ENCODE measurements at places on chromosomes 6 and 20. TPM values are rescaled to one million over a fixed set of nuclear protein-coding genes. Genes with fewer than 3 reads are reported as not detected.
A peak's percentile ranks its signal among the peaks of the same experiment; 100 is the strongest.

The RARS2 gene
- total RNA-seq, result 46.1 TPM

The CASS4 gene
- total RNA-seq, result not detected

GRCh38 chr6:16729183-16729691 lies 32.0 kb downstream of the ATXN1 start:
- peak; percentile 94 for DNase-seq

DNA sequence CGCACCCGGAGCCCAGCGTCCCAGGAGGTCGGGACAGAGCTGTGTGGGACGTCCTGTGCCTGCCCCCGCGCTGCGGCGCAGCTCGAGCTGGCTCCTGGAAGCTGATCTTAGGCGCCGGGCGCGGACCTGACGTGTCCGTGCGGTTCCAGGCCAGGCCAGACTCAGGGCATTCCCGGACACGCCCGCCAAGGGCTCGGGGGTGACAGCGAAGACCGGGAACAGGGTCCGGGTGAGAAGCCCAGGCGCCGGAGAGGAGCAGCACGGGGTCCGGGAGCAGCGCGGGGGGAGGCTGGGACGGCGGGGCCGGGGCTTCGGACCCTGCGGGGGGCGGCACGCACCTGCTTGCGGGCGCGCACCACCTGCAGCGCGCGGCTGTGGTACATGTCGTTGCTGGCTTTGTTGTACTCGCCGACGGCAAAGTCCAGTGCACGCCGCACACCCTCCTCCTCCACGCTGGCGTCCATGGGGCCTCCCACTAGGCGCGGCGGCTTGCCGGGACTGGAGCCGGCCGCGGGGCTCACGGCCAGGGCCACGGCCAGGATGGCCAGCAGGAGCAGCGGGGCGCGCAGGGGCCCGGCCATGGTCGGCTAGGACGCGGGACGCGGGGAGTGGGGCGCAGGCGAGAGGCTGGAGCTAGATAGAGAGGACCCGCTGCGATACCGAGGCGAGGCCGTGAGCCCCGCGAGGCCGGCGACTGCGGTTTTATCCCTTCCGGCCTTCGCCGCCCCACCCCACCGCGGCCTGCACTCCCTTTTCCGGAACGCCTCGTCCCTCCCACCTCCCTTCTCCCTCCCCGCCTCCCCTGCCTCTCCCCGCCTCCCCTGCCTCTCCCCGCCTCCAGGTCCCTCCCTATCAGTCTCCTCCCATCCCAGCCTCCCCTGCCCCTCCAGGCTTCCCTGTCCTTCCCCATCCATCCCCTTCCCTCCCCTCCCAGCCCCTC lies at the start of gene CST3:
Gene CST3 (minus strand): TSS at position 674 of the 940 bp plus-strand sequence. CDS start 93 bp downstream, at position 581.
- DNase-seq, result peak; percentile 60

- DNase-seq, result no peak
Observed at GRCh38 chr6:100491952-100492670, 27.4 kb upstream of the SIM1 start.

DNA sequence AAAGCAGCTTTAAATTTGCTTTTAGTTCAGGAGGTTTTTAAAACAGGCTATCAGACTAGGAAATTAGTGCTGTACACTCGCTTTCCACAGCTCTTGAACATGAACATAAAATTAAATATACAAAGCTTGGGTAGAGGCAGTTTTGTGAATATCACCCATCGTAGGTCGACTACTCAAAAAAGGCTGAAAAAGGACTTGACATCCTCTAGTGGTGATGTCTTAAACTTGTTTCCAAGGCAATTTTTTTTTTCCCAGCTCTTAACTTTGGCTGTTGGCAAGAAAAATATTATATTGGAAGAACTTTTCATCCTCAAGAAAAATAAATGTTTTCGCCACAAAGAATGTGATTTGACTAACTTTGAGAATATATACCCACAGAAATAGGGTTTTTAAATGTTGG lies 2.9 kb downstream of the MAP7 start:
- DNase-seq, result peak; percentile 71

- DNase-seq, result peak; percentile 50
Observed at GRCh38 chr20:49541733-49542513, 26.0 kb downstream of the PTGIS start.

DNA sequence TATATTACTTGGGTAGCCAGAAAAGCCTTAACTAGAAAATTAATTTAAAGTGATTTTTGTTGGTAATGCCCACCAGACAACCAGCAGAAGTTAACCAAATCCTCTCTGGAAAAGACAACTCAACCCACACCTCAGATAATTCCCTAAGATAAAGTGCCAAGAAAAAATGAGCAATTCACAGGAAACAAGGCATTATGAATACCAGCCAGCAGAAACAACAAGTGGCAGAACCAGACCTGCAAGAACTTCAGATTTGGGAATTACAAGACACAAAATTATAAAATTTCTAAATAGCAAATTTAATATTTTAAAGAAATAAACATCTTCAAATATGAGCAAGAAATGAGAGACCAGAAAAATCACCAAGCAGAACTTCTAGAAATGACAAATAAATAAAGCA lies 80.0 kb upstream of the MRPS10 start:
- no peak for DNase-seq

DNA sequence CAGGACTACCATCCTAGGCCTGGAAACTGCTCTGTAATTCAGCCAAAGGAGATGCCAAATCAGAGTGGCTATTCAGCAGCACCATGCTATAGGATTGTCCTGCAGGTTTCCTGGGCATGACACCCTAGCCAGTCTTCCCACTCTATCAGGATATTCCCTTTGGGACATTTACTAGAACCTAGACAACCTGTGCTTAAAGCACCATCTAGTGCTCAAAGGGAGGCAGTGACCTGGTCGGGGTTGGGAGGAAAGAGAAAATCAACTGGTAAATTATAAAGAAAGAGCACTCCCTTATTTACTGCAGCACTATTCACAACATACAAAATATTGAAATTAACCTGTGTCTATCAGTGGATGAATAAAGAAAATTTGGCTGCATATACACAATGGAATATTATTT lies 67.2 kb upstream of the SMLR1 start:
- peak; percentile 31 for DNase-seq

DNA sequence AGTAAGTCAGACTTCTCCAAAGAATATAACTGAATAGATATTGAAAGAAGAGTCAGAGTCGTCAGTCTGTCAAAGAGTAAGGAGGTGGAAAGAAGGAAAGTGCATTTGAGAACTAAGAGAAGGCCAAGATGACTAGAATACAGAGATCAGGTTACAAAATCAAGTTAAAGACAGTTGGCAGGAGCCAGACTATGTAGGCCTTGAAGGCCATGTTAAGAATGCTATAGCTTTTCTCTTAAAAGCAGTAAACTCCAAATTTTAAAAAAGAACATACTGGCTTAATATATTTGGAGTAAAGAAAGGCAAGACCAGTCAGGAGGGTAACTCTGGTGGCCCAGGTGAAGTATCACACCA lies 68.8 kb downstream of the IBTK start:
- no peak for DNase-seq

GRCh38 chr20:45008521-45009049 lies 42.3 kb downstream of the STK4 start:
- DNase-seq, result no peak

Measured in renal cortical epithelial cell (primary cell).